ENCODE measurements at places on chromosomes 5 and 9.

- DNase-seq = no peak
Measured at GRCh38 chr9:85292261-85292660, 449.5 kb downstream of the AGTPBP1 start.

- DNase-seq = no peak
Measured at GRCh38 chr9:134922066-134922931, 4.6 kb upstream of the FCN1 start.

DNA sequence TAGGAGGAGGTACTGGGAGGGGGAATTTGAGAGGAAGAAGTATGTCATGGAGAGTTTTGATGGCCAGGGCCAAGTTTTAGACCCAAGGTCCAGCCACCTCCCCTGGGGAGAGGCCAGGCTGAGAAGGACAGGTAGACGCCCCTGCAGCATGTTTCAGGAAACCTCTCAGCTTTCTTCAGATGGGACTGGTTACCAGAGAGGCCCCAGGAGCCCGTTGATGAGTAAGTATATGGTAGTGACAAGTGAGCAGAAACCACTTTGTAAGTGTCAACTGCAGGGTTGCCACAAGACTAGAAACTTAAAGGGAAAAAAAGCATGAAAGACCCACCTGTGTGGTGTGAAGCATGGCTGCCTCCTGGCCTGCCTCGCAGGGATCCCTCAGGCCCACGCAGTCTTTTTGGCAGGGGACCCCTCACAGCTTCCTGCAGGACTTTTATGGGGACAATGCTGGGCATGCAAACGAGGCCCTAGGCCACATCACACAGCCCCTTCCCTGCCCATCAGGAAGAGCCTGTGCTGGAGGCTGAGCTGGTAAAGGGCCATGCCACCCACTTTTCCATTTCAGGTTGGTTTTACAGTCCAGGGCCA, 255.9 kb downstream of the FSTL4 start:
- no peak for DNase-seq

DNA sequence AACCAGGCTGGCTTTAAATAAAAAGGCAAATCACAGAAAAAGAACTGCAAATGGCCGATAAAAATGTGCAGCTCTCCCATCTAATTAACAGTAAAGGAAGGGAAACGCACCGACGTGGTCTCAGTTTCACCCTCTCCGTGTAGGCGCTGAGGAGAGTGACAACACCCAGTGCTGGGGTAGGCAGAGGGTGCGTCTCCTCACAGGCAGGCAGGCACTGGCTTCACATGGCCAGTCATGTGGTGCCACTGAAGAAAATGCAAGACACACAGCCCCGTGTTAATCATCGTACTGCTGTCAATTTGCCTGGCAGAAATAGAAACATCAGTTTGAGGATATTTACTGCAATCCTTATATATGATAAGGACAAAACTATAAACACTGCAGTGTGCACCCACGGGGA, 178.4 kb downstream of the FANCC start:
- no peak for DNase-seq

GRCh38 chr5:128259607-128260021, 176.0 kb downstream of the SLC12A2 start:
- DNase-seq = no peak

GRCh38 chr9:20043035-20043434, 254.2 kb upstream of the SLC24A2 start:
- DNase-seq = peak; percentile 13

DNA sequence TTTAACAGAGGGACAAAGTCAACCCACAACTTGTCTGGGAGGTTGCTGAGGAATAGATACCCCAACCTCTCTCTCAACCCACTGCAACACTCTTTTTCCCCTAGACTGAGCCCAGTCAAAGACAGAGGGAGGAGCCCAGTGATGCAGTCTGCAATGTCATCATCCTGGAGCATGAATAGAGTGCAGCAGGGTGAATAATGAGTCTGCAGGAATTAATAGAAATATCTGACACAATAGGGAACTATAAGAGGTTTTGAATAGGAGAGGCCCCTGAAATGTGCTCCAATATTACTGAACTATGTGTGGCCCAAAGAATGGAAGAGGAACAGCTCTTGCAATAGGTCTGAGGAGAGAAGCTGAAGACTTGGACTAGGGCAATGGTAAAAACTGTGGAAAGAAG, 59.1 kb downstream of the PDCD1LG2 start:
- no peak for DNase-seq

GRCh38 chr9:136720251-136720897, 8.0 kb downstream of the DIPK1B start:
- no peak for DNase-seq

GRCh38 chr5:147986134-147986757, 77.5 kb upstream of the SPINK5 start:
- no peak for DNase-seq

GRCh38 chr5:85159395-85159794, 774.7 kb upstream of the EDIL3 start:
- no peak for DNase-seq

DNA sequence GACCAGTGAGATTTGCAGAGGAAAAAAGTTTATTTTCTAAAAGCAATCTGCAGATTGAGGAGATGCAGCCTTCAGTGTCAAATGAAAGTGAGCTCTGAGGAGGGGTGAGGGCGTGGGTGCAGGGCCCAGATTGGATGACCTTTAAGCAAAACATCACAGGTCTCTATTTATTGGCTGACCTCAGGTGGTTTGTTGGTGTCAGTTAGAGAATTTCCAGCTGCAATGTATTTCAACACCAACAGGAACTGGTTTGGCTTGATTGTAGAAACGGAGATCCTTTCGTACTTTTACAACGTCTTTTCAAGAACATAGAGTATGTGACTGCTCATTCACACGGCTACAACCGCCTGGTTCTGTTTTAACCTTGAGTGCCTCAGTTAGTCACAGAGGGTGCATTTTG, 1069.1 kb downstream of the EFNA5 start:
- no peak for DNase-seq

DNA sequence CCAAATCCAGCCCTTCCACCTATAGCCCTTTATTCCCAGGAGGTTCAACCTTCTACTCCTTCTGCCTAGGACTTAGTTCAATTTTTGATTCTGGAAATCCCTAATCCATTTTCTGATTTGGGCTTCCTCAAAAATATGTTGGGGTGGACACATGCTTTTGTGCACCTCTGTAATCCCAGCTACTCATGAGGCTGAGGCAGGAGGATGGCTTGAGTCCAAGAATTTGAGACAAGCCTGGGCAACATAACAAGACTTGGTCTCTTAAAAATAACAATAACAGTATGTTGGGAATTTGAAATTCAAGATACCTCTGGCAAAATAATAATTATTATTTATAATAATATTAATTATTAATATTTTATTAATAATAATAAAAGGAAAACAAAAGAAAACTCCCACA, 188.7 kb upstream of the TLE4 start:
- no peak for DNase-seq
